Natural killer cell (primary cell): ENCODE measurements at places on chromosomes 11 and 22.

DNA sequence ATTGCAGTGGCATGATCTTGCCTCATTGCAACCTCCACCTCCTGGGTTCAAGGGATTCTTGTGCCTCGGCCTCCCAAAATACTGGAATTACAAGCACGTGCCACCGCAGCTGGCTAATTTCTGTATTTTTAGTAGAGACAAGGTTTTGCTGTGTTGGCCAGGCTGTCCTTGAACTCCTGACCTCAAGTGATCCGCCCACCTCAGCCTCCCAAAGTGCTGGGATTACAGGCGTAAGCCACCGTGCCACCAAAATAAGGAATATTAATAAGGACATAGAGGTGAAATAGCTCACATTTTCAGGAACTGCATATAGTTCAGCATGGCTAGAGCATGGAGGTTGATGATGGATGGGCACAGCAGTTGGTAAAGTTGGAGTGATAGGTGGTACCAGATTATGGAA is 21.4 kb downstream of the ARHGEF12 start:
- no peak for DNase-seq

- peak; percentile 73 for DNase-seq
Observed at GRCh38 chr11:44110231-44110679, 14.8 kb downstream of the EXT2 start.

GRCh38 chr22:49324527-49325491 is 502.9 kb downstream of the BRD1 start:
- peak; percentile 50 for DNase-seq

DNA sequence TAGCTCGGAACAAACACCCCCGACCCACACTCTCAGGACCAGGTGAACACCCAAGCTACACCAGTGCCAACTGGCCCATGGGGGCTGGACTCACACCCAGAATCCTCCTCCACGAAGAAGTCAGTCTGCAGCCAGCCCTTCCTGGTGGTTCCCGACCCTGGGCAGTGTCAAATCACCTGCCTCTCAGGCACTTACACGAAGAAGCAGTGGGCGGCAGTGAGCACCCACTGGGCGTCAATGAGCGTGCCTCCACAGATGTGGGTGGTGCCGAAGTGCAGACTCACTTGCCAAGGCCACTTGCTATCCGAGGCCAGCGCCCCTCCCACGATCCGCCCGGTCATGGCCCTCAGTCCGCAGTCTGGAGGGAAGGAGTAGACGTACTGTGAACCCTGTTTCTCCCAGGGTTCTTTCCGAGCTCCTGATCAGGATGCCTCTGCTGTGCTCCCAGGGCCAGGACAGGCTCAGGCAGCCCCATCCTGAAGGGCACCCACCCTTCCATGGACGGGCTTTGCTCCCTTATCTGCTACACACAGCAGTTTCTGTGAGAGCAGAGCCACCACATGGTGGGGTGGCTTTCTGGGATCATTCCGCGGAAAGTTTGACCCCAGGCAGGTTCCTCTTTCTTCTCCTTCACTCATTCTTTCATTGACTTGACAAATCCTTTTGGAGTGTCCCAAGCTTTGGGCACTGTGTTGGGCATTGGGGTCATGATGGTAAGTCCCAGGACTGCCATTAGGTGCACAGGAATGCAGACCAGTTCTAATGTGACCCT is 19.4 kb downstream of the TMPRSS13 start:
- no peak for DNase-seq

DNA sequence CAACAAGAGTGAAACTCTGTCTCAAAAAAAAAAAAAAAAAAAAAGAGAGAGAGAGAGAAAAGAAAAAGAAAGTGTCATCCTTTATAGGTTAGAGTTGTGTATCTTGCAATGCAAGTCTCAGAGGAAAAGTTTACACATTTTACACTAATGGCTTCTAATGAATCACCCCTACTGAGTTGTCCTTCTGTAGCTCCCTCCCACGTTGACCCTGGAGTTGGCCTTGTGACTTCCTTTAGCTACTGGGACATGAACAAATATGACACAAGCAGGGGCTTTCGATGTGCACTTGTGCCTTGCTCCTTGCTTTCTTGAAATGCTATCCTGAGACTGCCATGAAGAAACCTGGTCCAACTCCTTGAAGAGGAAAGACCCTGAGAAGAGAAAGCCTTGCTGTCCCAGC is 2.4 kb upstream of the SMCO4 start:
- no peak for DNase-seq

DNA sequence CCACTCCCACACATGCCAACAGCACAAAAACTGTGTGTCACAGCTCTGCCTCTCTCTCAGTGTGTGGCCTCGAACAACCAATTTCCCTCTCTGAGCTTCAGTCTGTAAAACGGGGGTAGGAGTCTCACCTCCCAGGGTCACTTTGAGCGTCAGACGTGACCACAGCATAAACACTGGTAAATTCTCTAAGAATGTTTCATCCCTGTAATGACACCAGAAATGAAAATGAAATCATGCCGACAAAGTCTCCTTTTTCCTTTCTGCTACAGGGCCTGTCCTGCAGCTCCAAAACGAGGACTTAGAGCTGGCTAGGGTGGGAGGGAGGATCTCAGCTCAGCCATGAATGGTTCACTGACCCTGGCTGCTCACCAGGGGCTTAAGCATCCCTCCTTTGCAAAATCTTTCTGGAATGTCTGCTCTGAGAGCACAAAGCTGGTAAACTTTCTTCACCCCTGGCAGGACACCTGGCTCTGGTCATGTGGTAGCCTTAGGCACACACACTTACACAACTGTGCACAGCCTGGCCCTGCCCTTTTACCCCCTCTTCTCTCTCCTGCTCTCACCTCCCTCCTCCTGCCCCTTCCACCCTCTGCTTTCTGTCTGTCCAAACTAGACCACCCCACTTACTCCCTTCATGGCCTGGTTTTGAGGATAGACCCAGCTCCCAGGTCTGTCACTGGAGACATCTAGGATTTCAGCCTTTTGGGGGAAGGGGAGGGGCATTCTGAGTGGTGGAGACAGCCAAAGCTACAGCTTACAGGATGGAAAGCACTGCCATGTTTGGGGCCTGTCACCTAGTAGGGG is 12.3 kb upstream of the TSKU start:
- DNase-seq, result no peak

DNA sequence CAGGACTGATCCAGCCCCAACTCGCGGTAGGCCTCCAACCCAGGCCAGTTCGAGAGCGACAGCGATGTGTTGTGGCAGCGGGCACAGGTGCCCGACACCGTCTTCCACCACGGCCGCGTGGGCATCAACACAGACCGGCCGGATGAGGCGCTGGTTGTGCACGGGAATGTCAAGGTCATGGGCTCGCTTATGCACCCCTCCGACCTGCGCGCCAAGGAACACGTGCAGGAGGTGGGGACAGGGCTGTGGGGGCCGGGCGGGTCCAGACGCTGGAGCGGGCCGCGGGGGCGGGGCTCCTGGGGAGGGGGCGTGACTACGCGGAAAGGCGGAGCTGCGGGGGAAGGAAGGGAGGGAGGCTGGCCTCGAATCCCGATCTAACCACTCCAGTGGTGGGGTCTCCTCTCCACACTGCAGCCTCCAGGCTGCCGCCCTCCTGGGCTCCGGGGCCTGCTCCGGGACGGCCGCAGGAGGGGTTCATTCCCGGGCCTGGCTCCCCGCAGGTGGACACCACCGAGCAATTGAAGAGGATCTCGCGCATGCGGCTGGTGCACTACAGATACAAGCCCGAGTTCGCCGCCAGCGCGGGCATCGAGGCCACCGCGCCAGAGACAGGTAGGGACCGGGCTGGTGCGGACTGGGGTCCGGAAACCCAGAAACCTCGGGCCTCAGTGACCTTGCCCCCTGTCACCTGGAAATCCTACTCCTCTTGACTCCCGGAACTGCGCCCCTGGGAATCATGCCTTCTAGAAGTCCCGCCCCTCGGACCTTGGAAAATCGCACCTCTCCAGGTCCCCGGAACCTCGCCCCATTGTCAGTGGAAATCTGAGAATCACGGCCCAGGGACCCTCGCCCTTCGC is 14.9 kb downstream of the TMEM258 start:
- peak; percentile 64 for DNase-seq

GRCh38 chr11:72242141-72242540 is 1.8 kb downstream of the PHOX2A start:
- no peak for DNase-seq

- DNase-seq, result no peak
Observed at GRCh38 chr11:60825790-60826189, 16.1 kb upstream of the CCDC86 start.

GRCh38 chr11:20672575-20672974 is 3.2 kb downstream of the NELL1 start:
- peak; percentile 4 for DNase-seq

DNA sequence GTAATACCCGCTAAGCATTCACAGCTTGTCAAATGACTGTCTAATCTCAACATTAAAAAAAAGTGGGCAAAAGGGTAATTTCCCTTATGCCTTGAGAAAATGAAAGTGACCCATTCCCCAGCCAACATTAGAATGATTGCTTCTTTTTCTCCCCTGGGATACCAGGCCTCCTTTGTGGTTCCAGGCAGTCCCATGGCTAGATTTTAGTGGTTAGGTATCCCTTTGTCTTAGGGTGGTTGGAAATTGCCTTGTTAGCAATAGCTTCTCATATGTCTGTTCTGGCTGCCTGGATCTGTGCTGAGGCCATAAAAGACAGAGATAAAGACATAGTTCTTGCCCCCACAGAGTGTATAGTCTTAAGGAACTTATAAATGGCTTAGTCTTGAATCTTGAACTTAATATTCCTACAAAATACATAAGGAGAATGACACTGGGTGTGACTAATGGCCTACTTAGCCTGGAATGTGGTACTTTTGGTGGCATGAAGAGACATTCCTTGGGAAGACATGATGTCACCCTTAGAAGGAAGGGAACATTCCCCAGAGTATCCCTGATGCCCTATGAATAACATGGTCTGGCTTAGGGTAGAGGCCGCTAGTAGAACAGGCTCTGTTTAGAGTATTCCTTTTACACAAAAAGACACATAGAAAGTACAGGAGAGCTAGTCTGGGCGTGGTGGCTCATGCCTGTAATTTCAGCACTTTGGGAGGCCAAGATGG is 90.3 kb downstream of the ZBTB16 start:
- no peak for DNase-seq

GRCh38 chr11:37571246-37571645 is 973.2 kb upstream of the RAG2 start:
- DNase-seq, result no peak

GRCh38 chr11:62601122-62601371 is 618 bp downstream of the MTA2 start:
- no peak for DNase-seq

GRCh38 chr11:9893474-9893873 is 229.6 kb downstream of the SWAP70 start:
- DNase-seq, result no peak

GRCh38 chr22:17243524-17243923 is 24.3 kb upstream of the ADA2 start:
- DNase-seq, result no peak

GRCh38 chr11:90639461-90639993 is 416.7 kb upstream of the CHORDC1 start:
- DNase-seq, result no peak

DNA sequence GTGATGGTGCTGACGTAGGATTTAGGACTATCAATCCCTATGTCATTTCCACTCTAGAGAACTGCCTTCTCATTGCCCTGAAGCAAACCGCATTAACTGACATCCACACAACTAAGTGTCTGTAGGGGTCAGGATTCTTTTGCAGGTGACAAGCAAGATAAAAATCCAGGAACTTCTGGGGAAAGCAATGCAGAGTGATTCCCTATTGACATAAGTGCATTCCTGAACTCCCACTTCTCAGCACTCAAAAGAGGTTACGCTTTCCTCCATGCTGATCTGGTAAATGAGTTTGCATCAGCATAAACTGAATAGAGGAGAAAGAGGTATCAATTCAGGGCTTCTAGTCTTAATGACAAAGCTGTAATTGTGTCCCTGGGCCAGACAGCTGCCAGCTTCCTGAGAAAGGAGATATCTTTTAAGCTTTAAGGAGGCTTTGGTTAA is 224.6 kb upstream of the ISX start:
- no peak for DNase-seq

GRCh38 chr11:70610566-70611565 is 212.5 kb downstream of the CTTN start:
- DNase-seq, result no peak

- DNase-seq, result peak; percentile 22
Observed at GRCh38 chr11:93614173-93614722, 47.2 kb upstream of the CEP295 start.

- DNase-seq, result no peak
Observed at GRCh38 chr11:67496113-67496512, 9.1 kb downstream of the PITPNM1 start.

- peak; percentile 95 for DNase-seq
Observed at GRCh38 chr11:65833297-65834030, at the start of gene SNX32. SNX32 (plus strand) TSS chr11:65833963; CDS start chr11:65834066, 103 bp downstream.

- DNase-seq, result no peak
Observed at GRCh38 chr22:42078469-42079318, 806 bp upstream of the SMDT1 start.

DNA sequence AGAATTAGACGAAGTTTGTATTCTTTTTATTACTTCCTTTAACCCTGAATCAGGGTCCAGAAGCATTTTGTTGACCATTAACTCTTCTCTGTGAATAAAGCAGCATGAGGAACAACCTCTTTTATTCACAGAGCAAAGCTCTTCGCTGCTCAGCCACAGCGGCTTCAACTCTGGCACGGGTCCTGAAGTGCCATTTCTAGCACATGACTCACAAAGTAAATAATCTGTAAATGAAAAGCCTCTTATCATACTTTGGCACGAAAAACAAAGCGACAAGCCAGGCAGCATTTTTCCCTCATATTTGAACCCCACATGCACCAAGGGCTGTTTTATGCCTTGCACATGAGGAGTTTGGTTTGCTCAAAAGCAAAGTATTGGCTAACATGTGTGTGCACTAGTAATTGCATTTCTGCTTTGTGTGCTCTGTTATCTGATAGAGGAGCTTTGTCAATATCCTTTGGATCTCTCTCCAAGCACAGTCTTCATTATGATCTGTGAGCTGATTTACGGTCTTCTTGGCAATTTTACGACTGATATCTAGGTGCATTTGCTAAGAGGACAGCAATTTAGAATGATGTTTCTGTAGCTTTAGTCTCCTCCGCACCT is 33.0 kb upstream of the APOBEC3A start:
- no peak for DNase-seq

GRCh38 chr22:35053060-35053835 is 12.7 kb upstream of the ISX start:
- DNase-seq, result no peak

DNA sequence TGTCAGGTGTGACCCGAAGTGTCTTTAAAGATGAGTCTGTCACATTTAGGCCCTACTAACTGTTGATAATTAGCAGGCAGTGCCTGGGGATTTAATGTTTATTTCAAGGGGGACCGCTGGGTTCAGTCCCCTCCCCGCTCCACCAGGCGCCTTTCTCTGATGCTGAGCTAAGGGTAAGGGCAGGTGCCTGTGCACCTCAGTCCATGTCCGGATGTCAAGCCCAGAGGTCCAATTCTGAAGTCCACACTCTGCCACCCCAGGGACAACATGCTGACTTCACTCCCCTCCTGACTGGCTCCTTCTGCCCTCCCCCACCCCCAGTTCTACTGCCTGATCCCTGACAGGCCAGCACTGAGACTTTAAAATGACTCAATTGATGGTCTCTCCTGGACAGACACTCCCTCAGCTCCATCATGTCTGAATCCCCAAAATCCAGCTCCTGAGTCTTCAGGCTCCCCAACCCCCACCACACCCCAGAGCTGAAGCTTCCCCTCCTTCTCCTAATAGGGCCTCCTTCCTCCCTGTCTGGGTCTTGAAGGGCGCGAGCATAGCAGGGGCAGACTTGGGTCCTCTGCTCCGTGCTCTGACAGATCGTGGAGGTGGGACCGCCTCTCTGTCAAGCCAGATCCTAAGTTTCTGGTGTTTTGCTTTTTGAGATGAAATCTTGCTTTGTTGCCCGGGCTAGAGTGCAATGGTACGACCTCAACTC is 49.8 kb upstream of the ANO1 start:
- DNase-seq, result no peak

GRCh38 chr11:2587976-2588748 is 111.6 kb downstream of the KCNQ1OT1 start:
- DNase-seq, result no peak

- DNase-seq, result no peak
Observed at GRCh38 chr11:129447654-129448239, 72.1 kb downstream of the BARX2 start.
